Liver (tissue), 10 donors: ENCODE measurements at places on chromosomes 2 and 18.
A peak's percentile ranks its signal among the peaks of the same experiment; 100 is the strongest.

GRCh38 chr2:229882583-229882982 lies 39.2 kb downstream of the TRIP12 start:
- no peak for DNase-seq

DNA sequence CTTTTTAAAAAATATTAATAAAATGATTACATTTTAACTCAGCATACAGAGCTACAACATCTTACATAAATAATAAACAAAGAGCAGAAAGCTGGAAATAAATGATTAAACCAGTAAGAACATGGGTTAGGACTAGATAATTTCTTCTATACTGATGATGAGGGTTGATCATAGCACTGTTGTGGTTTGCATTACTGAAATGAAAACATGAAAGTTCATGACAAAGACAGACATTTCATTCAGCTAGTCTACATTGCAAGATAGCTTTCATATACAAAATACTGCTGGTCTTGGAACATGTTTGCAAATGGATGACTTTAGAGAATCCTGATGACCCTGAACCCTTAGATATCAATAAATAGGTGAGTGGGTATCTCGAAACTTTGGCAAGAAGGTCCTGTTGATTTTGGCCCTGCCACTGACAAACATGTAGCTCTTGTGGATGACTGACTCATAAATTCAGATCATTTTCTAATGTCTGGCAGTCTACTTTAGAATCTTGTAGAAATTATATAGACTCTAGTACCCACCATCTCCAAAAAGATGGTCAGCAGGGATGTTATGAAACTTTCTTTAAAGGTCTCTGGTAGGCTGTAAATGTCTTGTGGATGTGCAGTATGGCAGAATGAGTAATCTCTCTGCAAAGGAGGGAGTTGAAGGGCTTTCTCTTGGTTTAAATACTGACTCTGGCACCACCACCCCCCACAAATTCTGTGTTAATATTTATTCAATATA lies 15.5 kb upstream of the CDC42EP3 start:
- DNase-seq = no peak

GRCh38 chr2:136025057-136025973 lies 39.9 kb upstream of the DARS1 start:
- DNase-seq = peak; percentile 55

GRCh38 chr2:54887850-54888545 lies 162.3 kb downstream of the RTN4 start:
- no peak for DNase-seq

DNA sequence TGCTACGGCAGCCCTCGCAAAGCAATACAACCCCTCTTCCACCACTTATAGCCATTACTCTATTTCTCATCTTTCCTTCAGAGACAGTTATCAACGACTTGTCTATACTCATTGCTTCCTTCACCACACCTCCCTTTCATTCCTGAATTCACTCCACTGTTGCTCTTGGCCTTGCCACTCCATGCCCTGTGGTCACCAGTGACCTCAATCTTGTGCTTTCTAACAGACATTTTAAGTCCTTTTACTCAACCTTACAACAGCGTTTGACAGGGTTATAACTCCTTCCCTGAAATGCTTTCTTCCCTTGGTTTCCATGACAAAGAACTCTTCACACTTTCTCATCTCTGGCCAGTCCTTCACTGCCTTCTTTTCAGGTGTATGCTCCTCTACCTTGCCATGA lies 90.6 kb upstream of the CCDC141 start:
- DNase-seq = no peak

GRCh38 chr18:46148810-46149209 lies 44.6 kb downstream of the HAUS1 start:
- DNase-seq = peak; percentile 64

DNA sequence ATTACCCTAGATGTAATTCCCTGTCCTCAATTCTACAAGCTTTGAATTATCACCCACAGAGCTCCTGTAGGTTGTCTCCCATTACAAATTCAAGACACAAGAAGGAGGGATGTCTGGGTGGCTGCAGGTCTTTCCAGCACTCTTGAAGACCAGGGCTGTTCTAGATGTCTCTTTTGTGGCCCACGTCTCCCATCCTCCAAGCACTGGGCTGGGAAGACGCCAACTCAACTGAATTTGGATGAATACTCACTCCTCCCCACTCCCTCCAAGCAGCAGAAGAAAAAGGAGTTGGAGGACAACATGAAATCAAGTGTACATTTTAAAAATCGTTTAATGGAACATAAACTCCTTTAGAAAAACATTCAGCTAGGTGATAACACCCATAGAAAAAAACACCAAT lies 31.2 kb downstream of the SMAD7 start:
- DNase-seq = no peak

GRCh38 chr2:98907385-98907784 lies 28.6 kb downstream of the CRACDL start:
- DNase-seq = no peak

GRCh38 chr2:238290091-238290509 lies 1.7 kb upstream of the PER2 start:
- no peak for DNase-seq

GRCh38 chr18:36321658-36322407 lies 24.3 kb downstream of the FHOD3 start:
- DNase-seq = peak; percentile 19

- no peak for DNase-seq
Measured at GRCh38 chr2:98492441-98492840, 47.8 kb downstream of the INPP4A start.

DNA sequence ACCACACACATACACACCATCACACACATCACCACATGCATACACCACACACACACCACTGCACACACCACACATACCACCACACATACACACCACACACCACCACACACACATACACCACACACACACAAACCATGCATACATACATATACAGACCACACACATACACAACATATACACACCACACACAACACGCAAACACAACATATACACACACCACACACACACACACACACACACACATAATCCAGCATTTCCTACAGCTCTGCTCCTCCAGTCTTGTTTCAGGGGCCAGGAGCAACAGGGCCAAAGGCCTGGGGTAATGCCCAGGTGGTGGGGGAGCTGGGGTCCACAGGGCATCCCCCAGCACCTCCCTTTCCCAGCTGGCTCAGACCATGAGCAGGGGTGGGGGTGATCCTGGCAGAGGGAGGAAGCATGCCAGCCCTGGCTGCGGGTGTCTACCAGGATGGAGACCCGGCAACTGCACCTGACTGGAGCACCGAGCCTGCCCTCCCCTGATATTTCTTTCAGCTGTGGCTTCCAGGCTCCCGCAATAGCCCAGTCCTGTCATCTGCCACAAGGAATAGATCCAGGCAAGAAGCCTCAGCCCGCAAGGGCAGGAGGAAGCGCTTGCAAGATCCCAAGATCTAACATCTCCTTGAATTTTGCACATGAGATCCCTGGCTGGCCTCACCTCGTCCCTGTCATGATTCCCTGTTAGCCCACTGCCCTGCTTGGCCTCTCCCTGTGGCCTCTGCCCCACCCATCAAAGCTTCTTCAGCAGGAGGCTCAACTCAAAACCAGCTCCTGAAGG lies 196.9 kb downstream of the TNS1 start:
- no peak for DNase-seq

DNA sequence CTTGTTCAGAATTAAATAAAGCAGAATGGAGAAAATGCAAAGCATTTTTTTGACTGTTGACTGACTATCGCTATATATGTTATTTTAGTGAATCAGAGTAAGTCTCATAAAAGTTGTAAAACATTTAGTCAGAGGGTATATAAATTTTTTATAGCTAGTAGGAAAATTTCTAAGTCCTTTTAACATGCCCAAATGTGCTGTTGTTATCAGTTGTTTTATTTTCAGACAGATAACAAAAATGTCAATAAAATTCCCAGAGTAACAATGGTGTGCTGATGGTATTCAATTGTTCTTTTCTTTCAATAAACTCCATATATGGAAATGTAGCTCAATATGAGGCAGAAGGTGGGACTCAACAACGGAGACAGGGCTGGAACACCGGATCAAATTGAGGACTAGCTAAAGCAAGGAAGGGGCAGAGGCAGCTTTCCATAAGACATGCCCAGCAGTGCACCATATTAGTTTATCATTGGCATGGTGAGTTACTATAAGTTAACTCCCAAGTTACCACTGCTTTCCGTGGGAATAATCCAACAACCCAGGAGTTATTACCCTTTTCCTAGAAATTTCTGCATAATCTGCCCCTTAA lies 26.6 kb downstream of the GULP1 start:
- DNase-seq = no peak

DNA sequence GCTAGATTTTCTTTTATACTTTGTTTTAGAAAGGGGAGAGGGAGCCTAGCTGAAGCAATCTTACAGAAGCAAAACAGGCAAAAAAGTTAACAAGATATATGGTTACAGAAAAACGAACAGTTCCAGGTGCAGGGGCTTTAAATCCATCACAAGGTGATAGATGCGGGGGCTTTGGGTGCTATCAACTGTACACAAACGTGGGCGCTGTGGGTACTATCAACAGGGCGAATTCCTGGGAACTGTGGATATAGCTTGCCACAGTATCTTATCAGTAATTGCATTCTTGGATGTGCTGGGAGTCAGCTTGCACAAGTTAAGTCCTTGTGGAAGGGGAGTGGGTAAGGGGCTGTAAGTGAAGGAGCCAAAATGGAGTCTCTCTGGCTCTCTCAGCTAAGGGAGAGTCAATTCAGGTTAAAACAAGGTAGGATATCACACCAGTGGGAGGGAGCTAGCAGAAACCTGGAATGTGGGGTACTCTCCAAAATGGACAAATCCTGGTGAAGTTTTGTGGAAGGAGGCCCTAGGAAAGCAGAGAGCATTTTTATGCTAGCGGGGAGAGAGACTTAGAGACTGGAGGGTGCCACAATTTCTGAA lies 325.8 kb upstream of the SPHKAP start:
- DNase-seq = no peak

- DNase-seq = no peak
Measured at GRCh38 chr2:239164335-239164871, 236.4 kb downstream of the HDAC4 start.

GRCh38 chr2:73985308-73986084 lies 786 bp downstream of the TET3 start:
- peak; percentile 47 for DNase-seq

GRCh38 chr2:160859096-160859495 lies 301.1 kb upstream of the TANK start:
- DNase-seq = no peak

DNA sequence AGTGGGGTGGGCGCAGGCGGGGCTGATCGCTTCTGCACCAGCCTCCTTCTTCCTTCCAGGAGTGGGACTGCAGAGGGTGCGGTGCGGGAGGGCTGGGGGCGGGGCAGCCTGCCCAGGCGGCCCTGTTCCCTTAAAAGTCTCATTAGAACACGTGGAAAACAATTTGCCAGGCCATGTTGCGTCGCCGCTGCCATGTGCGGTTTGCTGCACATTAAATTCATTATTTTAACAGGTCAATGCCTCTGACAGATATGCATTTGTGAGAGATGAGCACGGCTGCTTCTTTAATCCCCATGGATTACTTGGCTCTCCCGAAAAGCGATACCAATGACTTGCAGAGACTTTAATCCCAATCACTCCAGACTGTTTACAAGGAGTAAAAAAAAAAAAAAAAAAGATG lies 139.0 kb downstream of the CELF4 start:
- no peak for DNase-seq

DNA sequence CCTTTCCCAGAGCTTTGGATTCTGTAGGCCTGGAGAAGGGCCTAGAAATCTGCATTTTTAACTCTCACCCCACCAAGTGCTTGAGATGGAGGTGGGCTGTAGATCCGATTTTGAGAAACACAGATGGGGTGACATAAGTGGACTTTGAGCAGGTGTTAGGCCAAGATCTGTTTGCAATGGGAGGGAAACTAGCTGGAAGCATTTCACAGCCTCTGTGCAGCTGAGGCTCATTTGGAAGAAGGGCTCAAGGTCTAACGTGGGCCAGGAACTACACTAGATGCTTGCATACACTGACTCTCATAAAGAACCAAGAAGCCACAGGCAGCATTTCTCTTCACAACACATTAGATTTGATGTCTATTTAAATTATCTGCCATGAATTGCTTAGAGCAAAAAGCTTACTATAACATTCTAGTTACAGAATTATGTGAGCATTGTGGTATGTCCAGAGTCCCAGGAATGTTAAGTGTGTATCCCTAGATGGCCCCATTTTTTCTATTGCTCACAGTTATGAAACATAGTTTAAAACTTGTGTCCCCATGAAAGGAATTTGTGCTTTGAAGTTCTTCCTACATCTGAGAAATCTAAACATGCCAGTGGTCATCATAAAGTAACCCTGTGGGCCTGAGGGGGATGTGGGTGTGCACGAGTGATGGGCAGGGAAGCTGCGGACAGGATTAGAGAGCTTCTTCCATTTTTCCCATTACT lies 77.2 kb downstream of the CD28 start:
- DNase-seq = no peak

GRCh38 chr2:110768591-110768990 lies 36.2 kb downstream of the ACOXL start:
- DNase-seq = no peak

GRCh38 chr2:138495384-138495783 lies 6.2 kb upstream of the SPOPL start:
- no peak for DNase-seq

- no peak for DNase-seq
Measured at GRCh38 chr2:53302455-53302854, 465.1 kb upstream of the CHAC2 start.

DNA sequence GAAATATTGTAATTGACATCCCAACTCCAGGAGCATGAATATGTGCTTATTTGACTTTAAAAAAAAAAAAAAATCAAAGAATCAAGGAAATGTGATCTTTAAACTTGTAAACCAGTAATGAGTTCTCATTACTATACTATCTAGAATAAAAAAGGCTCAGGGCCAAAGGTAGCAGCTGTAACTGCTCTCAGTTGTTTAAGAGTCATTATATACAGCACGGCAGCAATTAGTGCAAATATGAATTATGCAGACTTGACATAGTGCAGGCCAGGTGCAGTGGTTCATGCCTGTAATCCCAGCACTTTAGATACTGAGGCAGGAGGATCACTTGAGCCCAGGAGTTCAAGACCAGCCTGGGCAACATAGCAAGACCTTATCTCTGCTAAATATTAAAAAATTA lies 125.7 kb upstream of the TTC39C start:
- no peak for DNase-seq

GRCh38 chr2:176614049-176614448 lies 344.8 kb downstream of the MTX2 start:
- no peak for DNase-seq

- no peak for DNase-seq
Measured at GRCh38 chr2:164073101-164074074, 337.6 kb upstream of the FIGN start.

GRCh38 chr18:12769644-12770440 lies 67.0 kb downstream of the PSMG2 start:
- no peak for DNase-seq
